ENCODE measurements at places on chromosomes 13 and 19.
A peak's percentile ranks its signal among the peaks of the same experiment; 100 is the strongest.

DNA sequence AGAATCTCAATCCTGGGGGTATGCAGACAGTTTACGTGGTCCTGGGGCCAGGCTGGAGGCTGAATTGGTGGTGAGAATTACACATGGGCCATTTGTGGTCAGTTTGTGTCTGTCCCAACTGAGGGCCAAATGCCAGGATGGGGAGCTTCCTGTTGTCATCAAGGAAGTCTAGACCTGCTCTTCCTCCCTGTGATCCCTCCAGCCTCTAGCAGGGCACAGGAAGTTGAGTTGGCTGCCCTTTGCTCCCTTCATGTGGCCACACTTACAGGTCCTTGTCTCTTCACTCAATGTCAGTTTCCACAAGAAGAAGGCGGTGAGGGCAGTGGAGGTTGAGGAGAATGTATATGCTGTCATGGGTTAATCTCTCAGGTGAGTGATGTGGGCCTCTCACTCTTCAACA lies 30.1 kb downstream of the SIGLEC7 start:
- DNase-seq: no peak

DNA sequence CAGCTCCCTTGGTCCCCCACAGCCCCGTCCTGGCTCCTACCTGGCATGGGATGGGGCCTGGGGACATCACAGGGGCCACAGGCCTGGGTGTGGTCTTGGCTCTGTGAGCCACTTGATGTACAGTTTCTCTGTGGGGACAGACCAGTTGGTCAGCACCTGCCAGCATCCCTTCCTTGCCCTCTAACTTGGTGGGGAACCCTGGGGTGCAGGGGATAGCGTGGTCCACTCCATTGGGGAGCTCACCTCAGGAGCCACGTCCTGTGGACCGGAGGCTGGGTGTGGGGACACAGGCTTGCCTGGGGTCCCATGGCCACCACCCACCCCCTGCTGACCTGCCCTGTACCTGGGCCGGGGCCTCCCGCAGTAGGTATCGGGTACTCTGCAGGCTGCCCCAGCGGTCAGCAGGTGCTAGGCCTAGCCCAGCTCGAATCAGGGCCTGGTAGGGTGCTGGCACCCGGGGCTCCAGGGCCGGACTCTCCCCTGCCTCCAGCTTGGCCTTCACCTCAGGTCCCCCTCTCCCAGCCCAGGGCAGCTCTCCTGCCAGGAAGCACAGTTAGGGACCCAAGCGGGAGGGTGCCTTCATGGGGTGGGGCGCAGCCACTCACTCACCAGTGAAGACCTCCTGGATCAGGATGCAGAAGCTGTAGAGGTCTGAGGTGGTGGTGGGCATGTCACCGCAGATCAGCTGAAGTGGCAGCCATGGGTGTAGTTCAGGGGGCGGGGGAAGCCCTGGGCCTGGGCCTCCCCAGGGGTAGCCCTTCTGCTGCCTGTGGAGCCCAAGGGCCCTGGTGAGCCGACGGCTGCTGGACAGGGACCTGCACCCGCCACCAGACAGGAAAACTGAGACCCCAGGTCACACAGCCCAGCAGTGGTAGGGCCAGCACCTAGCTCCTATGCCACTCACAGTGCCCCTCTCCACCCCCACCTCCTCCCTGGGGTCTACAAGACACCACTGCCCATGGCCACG lies 14.9 kb downstream of the ARHGAP33 start:
- no peak for DNase-seq

DNA sequence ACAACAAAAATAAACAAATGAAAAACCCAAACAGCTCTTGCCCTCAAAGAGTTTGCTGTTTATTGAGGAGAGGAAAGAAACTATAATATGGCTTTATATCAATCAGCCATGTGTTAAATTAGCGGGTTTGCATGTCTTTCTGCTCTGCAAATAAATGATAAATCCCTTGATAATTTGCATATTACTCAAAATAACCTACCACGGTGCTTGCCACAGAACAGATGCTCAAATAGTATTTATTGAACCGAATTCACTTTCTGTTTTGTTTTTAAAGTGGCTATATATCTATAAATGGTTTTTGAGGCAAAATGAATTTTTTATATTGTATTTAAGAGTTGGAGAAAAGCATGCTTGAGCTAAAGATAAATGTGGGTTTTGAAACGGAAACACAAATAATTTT lies 428.1 kb downstream of the ITGBL1 start:
- no peak for DNase-seq

GRCh38 chr19:12801466-12802266 lies at the start of the genes PRDX2 and THSD8:
TSS of gene PRDX2 (minus strand) at chr19:12801800. CDS start at chr19:12801261, 539 bp downstream.
TSS of gene THSD8 (plus strand) at chr19:12802069. CDS start at chr19:12802072, 3 bp downstream.
- DNase-seq: no peak

GRCh38 chr13:25001476-25002206 lies 94.3 kb upstream of the PABPC3 start:
- no peak for DNase-seq

DNA sequence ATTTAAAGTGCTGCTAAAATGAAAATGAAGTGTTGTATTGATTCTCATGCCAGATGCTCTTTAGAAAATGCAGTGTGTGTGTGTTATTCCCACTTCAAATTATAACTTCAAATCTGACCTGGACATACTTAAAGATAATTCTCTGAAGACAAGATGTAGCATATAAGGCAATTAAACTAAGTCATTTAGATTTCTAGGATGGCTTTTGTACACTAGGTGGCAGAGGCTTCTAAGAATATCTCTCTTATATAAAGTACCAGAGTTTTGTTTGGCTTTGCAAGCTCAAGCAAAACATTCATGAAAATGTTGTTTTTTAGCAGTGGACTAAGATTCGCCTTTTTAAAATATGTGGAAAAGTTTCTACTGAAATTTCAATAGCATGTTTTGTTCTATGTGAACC lies 407.2 kb downstream of the GPC5 start:
- DNase-seq: no peak

- no peak for DNase-seq
Measured at GRCh38 chr19:13118424-13119193, 545 bp downstream of the NACC1 start.

- no peak for DNase-seq
Measured at GRCh38 chr13:84088996-84089395, 206.7 kb upstream of the SLITRK1 start.

DNA sequence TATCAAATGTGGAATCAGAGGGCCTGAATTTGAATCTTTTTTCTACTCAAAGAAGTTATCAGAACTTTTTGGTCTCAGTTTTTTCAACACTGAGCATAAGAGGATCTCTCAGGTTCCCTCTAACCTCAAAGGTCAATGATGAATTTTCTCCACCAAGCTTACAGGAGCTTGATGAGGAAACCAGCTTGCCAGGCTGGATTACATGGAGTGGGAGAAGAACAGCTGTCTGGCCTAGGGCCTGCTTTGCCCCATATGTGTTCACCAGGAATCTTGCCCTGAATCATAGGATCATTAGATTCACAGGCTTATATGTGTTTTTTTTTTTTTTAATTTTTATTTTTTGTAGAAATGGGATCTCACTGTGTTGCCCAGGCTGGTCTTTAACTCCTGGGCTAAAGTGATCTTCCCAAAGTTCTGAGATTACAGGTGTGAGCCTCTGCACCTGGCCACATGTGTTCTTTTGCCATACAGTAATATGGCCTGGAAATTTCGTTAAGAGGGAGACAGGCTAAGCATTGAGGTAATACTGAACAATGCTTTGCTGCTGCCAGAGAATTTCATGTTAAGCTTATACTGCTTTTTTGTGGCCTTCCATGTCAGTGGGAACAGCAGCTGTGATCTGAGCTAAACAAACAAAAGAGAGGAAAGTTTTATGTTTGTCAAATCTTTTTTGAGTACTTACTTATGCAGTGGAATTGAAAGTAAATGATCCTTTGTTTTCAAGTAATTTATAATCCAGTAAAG lies 110.6 kb downstream of the DNAJC3 start:
- no peak for DNase-seq

GRCh38 chr19:17539238-17540117 lies 16.0 kb upstream of the COLGALT1 start:
- peak; percentile 98 for DNase-seq

- DNase-seq: peak; percentile 83
Measured at GRCh38 chr19:38543807-38544568, 73.8 kb downstream of the MAP4K1 start.

DNA sequence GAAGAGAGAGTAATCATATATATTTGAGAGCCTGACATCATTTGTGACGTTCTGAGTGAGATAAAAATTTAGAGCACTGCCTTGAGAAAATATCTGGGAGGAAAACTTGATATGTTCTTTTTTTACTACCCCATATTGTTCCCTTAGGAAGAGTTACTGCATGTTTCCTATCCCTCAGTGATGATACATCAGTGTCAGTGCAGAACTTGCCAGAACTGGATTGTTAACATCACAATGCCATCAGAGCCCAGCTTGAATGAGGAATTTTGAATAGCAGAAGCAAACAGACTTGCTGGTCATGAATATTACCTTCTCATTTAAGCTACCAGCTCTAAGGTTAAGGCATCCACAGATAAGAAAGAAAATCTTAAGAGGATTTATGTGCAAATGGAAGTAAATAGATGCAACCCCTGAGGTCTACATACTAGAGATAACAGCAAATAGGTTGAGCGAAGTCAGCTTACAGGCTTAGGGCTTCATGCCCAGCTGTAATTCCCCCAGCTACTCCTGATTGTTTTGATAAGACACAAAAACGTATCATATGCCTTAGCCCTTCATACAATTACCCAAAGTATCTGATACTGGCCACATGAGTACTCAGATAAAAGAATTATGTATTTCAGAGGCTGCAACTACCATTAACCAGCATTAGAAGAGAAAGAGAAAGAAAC lies 313.7 kb upstream of the ATXN8OS start:
- no peak for DNase-seq

DNA sequence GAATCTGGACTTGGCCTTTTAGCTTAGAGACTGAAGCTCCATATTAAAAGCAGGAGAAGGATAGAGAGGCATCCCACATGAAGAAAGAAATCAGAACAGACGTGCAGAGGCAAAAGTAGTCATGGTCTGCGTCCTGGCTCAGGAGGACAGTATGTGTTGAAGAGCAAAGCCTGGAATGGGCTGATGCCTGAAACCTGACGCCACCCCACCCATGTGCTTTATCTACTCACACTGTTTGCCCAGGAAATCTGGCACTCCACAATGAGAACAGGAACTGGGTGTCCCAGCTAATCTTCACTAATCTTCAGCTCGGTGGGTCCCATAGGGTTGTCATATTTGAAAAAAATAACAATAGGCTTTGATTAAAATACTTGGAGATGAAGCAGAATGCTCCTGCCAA lies 549.0 kb upstream of the GPC6 start:
- no peak for DNase-seq

GRCh38 chr19:33818411-33818810 lies 21.7 kb downstream of the KCTD15 start:
- no peak for DNase-seq

DNA sequence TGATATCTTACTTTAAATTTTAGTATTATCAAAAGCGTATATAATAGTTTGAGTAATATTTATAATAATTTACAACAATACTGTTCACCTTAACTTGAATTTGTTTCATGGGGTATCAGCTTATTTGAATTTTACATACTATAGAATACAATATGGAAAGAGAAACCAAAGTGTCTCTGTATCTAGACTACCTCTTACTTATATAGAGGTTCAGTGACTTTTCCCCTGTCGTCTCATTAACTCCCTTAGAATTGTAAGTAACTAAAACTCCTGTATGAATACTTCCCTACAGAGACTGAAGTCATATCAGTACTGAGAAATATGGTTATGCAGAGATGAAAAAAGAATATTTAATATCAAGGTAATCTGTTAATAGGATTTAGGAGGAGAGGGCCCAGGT lies 26.8 kb downstream of the COG6 start:
- DNase-seq: no peak

DNA sequence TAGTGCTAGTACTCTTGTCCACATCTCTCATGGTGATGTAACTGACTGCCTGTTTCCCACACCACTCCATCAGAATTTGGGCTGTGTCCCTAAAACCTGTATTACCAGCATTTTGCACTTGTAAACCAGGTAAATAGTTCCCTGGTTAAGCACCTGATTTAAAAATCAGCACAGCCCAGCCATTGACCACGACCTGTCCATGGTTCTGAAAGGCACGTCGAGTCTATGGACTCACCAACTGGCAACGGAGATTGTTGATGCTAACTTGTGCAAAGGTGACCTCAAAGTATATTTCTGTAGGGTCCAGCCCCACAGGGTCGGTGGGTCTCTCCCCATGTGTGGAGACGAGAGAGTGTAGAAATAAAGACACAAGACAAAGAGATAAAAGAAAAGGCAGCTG lies 46.7 kb upstream of the ZNF835 start:
- no peak for DNase-seq

GRCh38 chr13:30466841-30467252 lies 1.1 kb upstream of the HMGB1 start:
- DNase-seq: peak; percentile 56

- DNase-seq: no peak
Measured at GRCh38 chr19:5436106-5436947, 18.9 kb upstream of the ZNRF4 start.

- peak; percentile 79 for DNase-seq
Measured at GRCh38 chr19:42191855-42192254, 25.6 kb downstream of the DEDD2 start.

DNA sequence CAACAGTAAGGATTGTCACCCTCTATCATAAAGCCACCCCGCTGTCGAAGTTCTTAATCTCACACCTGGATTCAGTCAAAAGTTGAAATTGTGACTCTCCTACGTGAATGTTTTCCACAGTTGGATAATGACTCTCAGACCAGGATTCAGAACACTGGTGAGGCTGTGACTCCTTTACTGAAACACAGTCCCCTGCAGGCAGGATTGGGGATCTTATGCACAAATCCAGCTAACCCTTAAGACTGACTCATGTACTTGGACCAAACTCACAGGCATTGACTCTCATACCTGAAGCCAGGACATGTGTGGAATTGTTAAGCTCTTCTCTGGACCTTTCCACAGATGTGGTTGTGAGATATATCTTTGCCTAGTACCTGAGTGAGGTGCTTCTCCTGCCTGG lies 46.8 kb downstream of the ZNF85 start:
- DNase-seq: no peak

DNA sequence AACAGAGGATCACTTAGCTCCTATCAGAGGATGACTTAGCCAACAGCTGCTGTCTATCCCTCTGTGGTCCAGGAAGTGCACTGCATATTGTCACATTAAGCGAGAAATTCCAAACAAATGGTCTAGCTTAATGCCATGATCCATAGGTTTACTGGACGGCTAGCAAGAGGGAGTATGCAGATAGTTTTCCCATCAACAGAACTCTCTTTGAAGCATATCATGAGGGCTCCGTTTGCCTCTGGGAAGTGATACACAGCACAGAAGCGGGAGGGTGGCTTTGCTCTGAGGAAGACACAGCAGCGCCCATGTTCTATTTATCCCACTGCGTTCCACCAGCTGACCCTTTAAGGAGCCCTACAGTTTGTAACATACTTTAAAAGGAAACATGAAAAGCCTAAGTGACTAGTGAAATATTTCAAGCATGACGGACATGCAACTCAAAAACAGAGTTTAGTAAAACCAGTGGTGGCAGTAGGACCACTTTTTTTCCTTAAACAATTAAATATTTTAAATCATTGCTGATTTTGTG lies 52.7 kb downstream of the COL4A1 start:
- no peak for DNase-seq

DNA sequence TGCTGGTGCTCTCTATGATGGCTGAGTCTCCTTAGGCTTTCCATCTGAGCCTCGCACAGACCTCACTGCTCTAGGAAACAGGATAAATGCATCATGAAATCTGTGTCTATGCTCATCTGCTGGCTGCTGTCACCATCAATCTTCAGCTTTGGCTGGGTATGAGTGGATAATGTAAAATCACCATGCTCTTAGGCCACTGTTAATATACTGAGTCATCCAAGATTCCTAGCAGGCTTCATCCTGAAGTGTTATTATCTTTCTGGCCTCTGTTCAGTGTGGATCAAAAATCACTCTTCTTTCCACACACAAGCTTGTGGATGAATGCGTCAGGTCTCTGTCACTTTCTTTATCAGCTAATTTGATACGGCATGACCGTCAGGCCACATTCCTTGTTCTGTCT lies 317.4 kb downstream of the NALCN start:
- no peak for DNase-seq

GRCh38 chr19:6677495-6677882 lies 7.5 kb upstream of the TNFSF14 start:
- DNase-seq: no peak

Data from inflammatory macrophage treated with lipopolysaccharide for 4 hours (primary cell).